ENCODE measurements at places on chromosomes 12 and 14. TPM values are rescaled to one million over a fixed set of nuclear protein-coding genes. Genes with fewer than 3 reads are reported as not detected.

DNA sequence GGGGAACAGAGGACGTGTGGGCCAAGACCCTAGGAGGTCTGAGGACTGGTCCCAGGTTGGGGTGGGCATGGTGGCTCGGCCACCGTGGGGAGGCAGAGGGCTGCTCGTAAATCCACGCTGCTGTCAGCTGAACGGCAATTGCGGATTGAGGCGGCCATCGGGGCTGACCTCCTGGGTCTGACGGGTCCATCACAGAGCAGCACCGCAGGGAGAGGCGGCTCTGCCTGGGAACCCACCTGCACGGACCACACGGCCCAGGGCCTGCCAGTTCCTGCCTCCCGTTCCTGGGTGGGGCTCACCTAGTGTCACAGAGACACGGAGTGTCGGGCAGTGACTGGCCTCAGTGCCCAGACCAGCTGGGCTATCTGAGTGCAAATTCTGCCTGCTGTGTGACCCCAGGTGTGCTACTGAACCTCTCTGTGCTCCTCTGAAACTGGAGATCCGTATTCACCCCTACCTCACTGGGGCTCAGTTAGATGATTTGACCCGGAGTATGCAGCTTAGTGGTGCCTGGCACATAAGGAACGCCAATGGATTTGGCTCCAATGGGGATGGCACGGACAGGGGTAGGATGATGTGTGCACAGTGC is 53.1 kb downstream of the KIF26A start:
- DNase-seq = no peak

DNA sequence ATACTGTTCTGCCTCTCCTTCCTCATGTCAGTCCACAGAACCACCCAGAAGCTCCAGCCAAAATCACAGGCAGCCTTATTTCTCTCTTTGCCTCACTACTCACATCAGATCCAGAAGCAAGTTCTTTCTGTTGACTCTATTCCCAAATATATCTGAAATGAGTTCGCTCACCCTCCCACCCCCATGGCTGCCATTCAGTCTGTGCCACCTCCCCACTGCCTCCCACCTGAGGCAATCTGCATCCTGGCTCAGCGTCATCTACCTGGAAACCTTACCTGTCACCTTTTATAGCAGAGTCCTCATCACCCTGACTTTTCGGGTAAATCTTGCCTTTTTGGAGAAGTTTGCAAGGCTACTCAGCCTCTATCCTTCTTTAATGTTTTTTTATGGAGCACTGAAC is 501.8 kb downstream of the BCL11B start:
- DNase-seq = no peak

- DNase-seq = no peak
Observed at GRCh38 chr14:24935796-24936195, 114.2 kb downstream of the STXBP6 start.

GRCh38 chr14:89509891-89510290 is 92.9 kb upstream of the FOXN3 start:
- no peak for DNase-seq

- DNase-seq = no peak
Observed at GRCh38 chr14:29649170-29649569, 278.5 kb downstream of the PRKD1 start.

DNA sequence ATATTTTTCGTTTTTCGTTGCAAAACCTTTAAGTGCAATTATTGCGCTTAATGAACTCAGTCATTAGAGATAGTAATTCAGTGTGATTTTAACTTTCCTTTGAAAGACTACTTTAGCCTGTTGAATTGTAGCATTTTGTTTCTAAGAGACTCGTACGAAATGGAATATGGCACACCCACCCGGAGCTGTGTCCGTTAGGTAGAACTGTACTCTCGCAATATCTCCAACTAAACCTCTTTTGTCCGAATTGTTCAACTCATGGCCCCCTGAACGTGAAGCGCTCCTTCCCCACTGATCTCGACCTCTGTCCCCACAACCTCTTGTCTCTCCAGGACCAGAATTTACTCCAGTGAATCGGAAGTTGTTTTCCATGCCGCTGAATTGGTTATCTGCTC is 800 bp downstream of the PCNX4 start:
- no peak for DNase-seq

GRCh38 chr12:109944561-109945359 is 44.7 kb downstream of the TCHP start:
- DNase-seq = no peak

GRCh38 chr12:120835304-120835612 is 68.9 kb downstream of the SPPL3 start:
- no peak for DNase-seq

GRCh38 chr12:76588881-76589565 is 29.5 kb upstream of the OSBPL8 start:
- no peak for DNase-seq

DNA sequence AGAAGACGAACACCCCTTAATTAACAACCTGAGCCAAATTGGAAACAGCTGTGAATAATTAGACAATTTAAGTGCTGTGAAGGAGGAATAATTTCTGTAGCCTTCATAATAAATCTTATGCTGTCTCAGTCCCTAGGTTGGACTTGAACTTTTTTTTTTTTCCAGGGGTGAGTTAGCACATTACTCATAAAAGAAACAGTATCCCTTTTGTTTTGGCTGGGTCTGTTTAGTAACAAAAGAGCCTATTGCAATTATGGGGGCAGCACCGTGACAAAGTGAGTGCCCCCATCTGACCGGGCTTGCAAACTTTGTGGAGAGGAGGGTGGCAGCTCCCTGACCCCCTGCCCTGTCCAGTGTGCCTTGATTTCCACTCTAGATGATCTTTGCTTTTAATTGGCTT is 167.4 kb downstream of the DICER1 start:
- DNase-seq = no peak

The SERPINA4 gene
- total RNA-seq = not detected

The DPF3 gene
- 0.94 TPM for total RNA-seq

The ZC3H14 gene
- 65.3 TPM for total RNA-seq

The FAM181A gene
- not detected for total RNA-seq

The KRT79 gene
- total RNA-seq = not detected

All from epithelial cell of proximal tubule (primary cell).